ENCODE measurements at places on chromosomes 12 and 14. TPM values are rescaled to one million over a fixed set of nuclear protein-coding genes. Genes with fewer than 3 reads are reported as not detected.

GRCh38 chr12:26378711-26379110 is 183.3 kb downstream of the SSPN start:
- DNase-seq: no peak

Gene VWF
- total RNA-seq: 1,026 TPM

Gene SPTB
- 14.9 TPM for total RNA-seq

Gene PTHLH
- not detected for total RNA-seq

Gene SSTR1
- total RNA-seq: 7.2 TPM
